ENCODE measurements at places on chromosomes 13 and 19.

- DNase-seq, result no peak
Measured at GRCh38 chr19:19628501-19629134, 598 bp upstream of the LPAR2 start.

GRCh38 chr19:3046698-3047495 is 15.4 kb downstream of the TLE5 start:
- DNase-seq, result peak; percentile 89

- DNase-seq, result peak; percentile 38
Measured at GRCh38 chr19:33677745-33678426, 56.1 kb downstream of the CHST8 start.

GRCh38 chr13:52345048-52345447 is 60.9 kb downstream of the THSD1 start:
- no peak for DNase-seq

GRCh38 chr13:107531180-107531579 is 684.2 kb downstream of the LIG4 start:
- no peak for DNase-seq

- no peak for DNase-seq
Measured at GRCh38 chr19:55440411-55441105, 2.5 kb downstream of the SHISA7 start.

GRCh38 chr13:94657167-94657566 is 55.2 kb downstream of the SOX21 start:
- DNase-seq, result no peak

GRCh38 chr13:99666146-99666805 is 165.0 kb downstream of the TM9SF2 start:
- no peak for DNase-seq

DNA sequence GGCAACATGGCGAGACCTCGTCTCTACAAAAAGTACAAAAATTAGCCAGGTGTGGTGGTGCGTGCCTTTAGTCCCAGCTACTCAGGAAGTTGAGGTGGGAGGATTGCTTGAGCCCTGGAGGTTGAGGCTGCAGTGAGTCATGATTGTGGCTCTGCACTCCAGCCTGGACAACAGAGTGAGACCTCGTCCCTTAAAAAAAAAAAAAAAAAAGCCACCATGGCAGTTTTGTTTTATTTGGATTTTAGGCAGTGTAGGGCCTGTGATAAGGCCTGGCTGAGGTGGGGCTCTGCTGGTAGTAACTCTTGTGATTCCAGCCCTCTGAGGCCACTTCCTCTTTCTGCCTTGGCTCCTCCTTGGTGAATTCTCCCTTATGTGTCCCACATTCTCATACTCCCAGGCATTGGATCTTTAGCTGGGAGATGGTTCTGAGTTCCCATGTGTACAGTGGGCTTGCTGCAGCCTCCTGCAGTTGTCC is 39.2 kb downstream of the GATAD2A start:
- no peak for DNase-seq

DNA sequence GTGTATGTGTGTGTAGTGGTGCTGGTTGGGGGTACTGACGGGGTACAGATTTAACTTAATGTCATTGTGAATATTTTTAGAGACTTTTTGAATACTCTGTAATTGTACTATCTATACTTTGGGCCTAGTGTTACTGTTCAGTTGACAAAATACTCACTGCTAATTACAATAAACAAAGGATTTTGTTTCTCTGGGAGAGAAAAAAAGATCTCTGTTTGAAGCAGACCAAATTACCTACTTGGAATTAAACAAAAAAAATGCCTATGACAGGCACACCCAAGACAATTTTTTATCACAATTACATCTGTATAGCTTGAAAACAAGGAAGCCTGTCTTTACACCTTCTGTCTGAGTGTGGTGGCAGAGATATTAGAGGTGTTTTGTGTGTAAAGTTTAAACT is 45.1 kb downstream of the OLFM4 start:
- DNase-seq, result no peak

DNA sequence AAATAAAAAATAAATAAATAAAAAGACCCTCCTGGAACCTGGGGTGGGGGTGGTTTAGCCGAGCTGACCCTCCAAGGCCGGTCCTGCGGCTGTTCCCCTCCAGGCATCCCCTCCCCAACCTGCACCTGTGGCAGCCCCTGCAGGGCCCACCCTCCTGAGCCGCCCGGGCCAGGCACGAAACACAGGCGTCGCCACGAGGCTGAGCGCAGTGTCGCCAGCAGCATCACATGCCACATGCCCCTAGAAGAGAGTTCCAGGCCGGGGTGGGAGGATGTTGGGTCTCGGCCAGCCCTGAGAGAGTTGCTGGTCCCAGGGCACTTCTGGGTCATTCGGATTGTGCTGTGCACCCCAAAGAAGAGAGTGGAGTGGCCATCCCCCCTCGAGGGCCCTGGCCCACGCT is 82.0 kb downstream of the KDM4B start:
- DNase-seq, result no peak

- DNase-seq, result no peak
Measured at GRCh38 chr13:43529796-43530195, 257.0 kb downstream of the ENOX1 start.

- DNase-seq, result no peak
Measured at GRCh38 chr13:30832377-30832776, 73.7 kb upstream of the MEDAG start.

GRCh38 chr13:41049480-41050440 is 11.5 kb upstream of the WBP4 start:
- DNase-seq, result no peak

GRCh38 chr13:31053896-31054295 is 107.8 kb downstream of the HSPH1 start:
- DNase-seq, result no peak

DNA sequence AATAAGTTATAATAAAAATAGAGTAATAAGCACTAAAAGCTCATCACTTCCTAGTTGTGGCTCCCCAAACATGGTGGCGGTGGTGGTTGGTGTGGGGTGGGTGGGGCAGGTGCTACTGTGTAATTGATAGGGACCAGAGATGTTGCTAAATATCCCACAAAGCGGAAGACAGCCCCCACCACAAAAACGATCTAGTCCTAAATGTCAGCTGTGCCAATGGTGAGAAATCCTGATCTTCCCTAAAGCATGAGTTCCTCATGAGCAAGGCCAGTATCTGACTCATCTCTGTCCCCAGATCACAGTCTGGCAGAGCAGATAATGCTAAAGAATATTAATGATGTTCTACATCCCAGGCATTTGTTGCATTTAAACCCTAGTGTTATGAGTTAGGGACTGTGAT is 1.9 kb upstream of the EDDM13 start:
- DNase-seq, result no peak

GRCh38 chr19:11806354-11807098 is 7.5 kb upstream of the ZNF440 start:
- no peak for DNase-seq

DNA sequence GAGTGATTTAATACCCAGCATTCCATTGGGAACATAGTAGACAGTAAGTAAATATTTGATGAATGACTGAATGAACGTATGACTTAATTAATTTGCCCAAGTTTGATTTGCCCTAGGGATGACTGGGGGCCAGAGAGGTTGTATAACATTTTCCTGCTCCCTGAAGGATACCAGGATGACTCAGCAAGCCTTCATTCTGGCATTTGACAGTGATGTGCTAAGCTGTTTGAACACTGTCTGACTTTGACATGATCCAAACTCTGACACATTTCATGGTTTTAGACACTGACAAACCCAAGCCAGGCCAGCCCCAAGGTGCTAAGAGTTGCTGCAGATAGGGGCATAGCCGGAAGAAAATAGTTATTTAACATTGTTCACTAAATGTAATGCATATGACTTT is 53.4 kb upstream of the KLF12 start:
- DNase-seq, result no peak

DNA sequence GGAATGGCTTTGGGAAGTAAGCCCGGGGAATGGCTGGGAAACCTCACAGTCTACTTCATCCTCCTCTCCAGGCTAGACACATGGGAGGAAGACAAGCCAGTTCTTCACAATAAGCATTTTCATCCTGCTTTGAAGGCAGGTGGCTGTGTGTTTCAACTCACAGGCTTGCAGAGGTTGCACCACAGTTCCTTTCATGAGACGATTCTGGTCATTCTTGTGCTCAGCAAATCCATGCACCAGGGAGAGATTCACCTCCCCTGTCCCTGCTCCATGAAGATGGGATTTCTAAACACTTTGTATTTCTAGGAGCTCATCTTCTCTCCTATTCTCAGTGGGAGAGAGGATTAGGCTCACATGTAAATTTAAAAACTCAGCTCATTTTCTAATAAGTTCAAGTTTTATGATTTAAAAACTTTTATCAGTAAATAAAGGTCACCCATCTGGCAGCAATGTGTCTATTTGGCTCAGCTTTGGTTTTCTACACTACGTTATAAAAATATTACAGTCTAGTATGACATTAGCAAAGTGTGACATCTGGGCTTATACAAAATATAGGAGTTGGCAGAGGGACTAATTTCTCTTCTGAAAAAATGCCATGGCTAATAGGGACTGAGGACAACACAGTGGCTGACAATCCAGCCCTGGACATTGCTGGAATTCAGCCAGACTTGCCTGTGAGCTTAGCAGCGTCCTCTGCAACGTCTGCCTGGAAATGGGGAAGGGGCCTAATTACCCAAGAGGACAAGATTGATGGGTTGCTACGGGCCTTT is 283.2 kb upstream of the SLC10A2 start:
- DNase-seq, result no peak

GRCh38 chr19:11783767-11784166 is 14.6 kb upstream of the ZNF491 start:
- DNase-seq, result no peak

DNA sequence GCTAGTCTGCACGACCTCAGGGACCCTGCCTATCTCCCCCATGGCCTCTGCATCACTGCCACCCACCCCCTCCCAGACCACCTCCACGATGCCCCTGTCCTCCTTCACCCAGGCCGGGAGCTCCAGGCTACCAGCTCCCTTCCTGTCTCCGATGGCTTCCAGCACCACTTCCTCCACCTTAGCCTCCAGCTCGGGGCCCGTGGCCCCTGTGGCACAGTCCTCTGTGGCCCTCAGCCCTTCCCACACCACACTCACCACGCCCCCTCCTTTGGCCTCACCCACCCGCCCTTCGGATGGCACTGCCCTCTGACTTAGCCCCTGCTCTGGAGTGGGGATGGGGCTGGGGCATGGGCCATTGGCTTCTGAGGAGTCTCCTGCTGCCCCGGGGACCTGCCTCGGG is 7.2 kb downstream of the PALM3 start:
- no peak for DNase-seq

GRCh38 chr13:30671271-30671815 is 53.6 kb downstream of the USPL1 start:
- DNase-seq, result no peak

DNA sequence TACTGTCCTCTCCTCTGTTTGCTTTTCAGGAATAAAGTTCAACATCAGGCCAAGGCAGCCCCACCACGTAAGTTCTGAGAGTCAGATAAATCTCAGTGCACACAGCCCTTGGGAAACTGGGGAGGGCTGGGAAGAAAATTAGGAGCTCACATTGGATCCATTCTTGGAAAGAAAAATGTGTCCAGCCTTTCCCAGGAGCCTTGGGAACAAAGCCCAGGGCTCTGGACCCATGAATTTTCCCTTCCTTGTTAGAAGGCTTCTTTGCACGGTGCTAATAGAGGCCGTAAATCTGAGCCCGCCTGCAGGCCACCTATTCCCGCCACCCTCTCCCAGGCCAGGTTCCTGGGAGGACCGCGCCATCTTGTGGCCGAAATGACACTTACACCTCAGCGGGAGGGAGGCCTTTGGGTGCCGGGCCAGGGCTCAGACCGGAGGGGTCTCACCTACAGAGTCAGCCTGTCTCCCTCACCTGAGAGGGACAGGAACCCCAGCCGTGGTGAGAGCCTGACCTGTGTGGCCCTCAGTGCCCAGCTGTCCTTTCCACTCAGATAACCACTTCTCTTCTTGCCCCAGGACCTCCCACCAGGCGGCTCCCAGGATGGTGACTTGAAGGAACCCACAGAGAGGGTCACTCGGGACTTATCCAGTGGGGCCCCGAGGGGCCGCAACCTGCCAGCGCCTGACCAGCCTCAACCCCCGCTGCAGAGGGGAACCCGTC is 25.1 kb upstream of the KCTD15 start:
- peak; percentile 81 for DNase-seq

DNA sequence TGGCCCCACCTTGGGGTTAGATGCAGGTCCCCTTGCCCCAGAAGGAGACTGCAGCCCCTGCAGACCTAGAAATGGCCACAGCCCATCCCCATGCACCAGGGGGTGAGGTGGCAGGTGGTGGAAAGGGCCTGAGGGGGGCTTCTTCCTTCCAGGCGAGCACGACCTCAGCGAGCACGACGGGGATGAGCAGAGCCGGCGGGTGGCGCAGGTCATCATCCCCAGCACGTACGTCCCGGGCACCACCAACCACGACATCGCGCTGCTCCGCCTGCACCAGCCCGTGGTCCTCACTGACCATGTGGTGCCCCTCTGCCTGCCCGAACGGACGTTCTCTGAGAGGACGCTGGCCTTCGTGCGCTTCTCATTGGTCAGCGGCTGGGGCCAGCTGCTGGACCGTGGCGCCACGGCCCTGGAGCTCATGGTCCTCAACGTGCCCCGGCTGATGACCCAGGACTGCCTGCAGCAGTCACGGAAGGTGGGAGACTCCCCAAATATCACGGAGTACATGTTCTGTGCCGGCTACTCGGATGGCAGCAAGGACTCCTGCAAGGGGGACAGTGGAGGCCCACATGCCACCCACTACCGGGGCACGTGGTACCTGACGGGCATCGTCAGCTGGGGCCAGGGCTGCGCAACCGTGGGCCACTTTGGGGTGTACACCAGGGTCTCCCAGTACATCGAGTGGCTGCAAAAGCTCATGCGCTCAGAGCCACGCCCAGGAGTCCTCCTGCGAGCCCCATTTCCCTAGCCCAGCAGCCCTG is 4.2 kb upstream of the F10 start:
- no peak for DNase-seq

- DNase-seq, result no peak
Measured at GRCh38 chr13:94050686-94051085, 428.8 kb downstream of the DCT start.

DNA sequence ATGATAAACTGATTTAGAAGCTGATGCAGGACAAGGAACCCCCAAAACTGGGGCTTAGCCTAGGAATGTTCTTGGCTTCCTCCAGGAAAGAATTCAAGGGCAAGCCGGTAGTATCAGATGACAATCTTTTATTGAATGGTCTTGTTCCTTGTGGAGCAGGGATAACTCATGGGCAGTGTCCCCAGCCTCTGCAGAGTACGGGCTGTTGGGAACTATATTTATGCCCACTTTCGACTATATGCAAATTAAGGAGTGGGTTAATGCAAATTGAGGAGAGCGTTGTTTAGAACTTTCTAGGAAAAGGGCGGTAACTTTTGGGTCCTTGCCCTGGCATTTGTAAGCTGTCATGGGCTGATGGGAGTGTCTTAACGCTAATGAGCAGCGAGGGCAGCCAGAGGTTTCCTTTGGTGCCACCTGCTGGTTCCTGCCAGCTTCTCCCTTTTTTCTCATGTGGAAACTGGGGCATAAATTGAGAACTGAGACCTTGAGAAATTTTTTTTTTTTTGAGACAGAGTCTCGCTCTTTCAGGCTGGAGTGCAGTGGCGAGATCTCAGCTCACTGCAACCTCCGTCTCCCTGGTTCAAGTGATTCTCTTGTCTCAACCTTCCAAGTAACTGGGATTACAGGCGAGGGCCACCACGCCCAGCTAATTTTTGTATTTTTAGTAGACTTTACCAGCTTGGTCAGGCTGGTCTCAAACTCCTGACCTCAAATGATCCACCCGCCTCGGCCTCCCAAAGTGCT is 79.4 kb upstream of the ABCC4 start:
- DNase-seq, result peak; percentile 87

GRCh38 chr19:56660381-56661107 is 11.0 kb downstream of the ZNF835 start:
- DNase-seq, result no peak
